ENCODE measurements at places on chromosomes 2 and 18.
A peak's percentile ranks its signal among the peaks of the same experiment; 100 is the strongest.

- no peak for DNase-seq
Observed at GRCh38 chr2:125701070-125701469, 954.9 kb upstream of the GYPC start.

- DNase-seq, result no peak
Observed at GRCh38 chr2:219676586-219676985, 49.2 kb downstream of the SLC4A3 start.

DNA sequence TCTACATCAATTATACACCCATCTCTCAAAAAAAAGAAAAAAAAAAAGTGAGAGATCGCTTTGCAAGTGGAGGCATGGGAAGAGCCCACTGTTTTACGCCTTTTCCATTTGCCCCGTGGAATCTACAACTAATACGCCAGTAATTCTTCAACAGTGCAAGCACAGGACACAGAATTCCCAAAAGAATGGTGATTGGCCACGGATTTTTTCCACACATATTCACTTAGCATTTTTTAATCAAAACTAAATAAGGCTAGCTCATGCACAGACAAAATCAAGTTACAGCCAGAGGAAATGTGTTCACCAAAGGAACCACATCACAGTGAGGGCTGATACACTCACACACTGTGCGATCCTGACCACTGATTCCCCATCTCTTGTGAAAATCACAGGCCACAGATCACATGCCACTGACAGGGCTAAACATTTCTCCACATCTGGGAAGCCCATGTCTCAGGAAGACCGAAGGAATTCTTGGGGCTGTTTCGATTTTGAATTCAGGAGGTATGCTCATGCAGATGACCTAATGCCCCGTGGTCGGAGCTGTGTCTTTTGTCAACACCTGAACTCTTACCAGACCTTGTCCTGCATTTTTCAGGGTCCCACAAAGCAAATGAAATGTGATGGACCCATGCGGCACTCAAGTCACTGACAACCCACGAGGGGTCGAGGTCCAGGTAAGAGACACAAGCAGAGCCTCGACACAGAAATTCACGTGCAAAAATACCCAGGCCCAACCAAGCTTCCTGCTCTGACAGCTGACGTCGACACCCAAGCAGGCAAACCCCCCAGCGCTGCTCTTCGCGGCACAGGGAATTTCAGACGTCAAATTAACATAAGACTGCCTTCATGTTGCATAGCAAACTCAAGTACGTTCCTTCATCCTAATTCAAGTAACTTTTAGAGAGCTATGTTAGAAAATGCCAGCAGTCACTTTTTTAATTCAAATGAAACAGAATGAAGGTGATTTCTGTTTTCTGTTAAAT is 69.6 kb downstream of the ZNF516 start:
- DNase-seq, result no peak

- no peak for DNase-seq
Observed at GRCh38 chr2:208179028-208179609, 10.7 kb downstream of the C2orf80 start.

GRCh38 chr2:71936076-71937030 is 211.3 kb downstream of the CYP26B1 start:
- DNase-seq, result no peak

DNA sequence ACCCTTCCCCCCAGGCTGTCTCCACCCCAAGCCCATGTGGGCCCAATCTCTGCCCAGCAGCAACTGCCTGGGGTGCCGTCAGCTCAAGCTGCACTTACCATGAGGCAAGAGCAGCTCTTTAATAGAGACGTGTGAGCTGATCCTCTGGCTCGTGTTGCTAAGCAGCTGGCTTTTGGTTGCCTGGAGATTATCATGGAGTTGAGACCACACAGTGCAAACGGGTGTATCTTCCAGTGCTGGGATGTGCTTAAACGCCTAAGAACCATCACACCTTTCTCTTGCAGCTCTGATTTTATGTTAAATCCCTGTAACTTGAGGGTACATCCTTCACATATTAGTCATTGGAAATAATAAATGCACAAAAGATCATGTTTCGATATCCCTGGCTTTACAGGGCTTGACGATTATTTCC is 271.1 kb downstream of the PRKCE start:
- no peak for DNase-seq

DNA sequence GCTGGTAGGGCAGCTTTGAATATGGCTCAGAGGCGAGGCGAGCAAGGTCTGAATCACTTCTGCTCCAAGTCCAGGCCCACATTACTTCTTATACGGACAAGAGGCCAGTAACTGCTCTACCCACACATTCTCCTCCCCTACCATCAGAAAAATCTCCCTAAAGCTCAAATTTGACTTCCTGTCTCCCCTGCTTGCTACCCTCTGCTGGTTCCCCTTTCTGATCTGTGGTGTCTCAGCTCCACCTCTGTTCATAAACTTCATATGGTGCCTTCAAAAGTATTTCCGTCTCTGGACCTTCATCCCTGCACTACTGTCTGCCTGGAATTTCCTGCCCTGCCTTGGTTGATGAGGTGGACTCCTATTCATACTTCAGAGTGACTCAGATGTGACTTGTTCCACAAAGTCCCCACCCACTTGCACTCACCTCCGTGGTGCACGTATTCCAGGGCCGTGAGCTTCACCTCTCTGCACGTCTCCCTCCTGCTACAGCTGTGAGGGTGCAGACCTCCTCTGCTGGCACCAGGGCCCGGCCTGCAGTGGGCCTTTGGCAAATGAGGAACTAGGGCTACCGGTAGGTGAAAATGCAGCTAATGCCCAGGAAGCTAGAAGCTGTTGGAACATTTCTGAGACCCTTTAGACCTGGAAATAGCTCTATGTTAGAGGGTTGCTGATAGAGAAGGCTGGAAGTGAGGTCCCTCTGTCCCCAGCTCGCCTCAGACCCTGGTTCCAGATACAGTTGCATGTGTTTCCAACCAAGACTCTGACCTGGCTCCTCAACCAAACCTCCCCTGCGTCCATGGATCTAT is 24.6 kb upstream of the KCMF1 start:
- DNase-seq, result peak; percentile 93

GRCh38 chr18:8854550-8854949 is 149.2 kb downstream of the MTCL1 start:
- DNase-seq, result no peak

GRCh38 chr2:241974851-241975592 is 105.5 kb downstream of the RTP5 start:
- no peak for DNase-seq

DNA sequence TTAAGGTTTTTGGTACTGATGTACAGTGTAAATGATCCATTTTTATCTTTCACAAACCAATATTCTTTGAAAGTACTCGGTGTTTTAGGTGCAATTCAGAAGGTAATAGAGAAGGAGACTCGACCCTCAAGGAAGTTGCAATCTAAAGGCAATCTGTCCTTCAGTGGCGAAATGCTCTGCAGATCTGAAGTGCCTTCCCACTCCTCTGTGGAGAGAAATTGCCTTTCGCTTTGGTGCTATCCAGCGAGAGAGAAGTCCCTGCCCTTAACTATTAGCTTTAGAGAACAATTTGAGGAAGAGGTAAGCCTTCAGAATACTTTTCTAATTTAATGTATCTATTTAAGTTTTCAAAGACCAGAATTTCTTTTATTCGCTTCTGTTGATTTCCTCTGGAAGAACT is 371.8 kb upstream of the FANCL start:
- no peak for DNase-seq

DNA sequence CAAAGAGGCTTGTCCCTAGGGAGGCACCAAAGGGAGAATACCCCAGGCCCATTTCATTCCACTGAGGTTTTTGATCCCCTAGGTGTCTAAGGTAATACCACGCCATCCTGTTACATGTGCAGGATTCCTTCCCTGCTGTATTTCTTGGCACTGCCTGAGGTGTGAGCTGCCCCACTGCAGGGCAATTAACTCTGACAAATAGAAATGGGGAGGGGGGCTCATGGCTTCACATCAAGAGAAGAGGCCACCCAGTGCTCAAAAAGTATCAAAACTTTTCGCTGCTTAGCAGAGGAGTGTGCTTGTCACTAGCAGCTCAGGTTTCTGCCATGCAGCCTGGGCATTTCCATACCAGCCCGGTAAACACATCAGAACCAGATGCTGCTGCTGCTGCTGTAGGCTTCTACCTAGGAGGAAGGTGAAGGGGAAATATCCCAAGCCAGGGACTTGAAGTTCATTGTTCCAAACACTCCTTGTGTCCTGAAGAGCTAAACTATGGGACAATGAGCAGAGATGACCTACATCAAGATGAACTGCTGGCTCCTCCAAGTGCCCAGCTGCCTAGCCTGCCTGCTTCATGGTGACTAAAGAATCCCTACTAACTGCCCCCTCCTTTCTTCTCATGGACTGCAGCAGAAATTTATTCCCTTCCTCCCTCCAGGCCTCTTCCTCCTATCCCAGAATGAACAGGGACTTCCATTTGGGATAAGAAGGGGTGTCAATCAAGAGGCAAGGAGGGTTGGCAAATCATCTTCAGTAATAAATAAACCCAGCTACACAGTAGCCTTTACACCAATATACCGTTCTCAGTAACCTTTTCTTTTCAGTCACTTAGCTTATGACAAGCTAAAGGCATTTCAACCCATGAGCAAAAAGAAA is 16.4 kb downstream of the POU3F3 start:
- no peak for DNase-seq

- DNase-seq, result no peak
Observed at GRCh38 chr2:19751631-19752030, 150.2 kb downstream of the TTC32 start.

- DNase-seq, result no peak
Observed at GRCh38 chr2:203185864-203186263, 53.0 kb upstream of the CYP20A1 start.

GRCh38 chr2:104056451-104056850 is 797.5 kb upstream of the POU3F3 start:
- no peak for DNase-seq

DNA sequence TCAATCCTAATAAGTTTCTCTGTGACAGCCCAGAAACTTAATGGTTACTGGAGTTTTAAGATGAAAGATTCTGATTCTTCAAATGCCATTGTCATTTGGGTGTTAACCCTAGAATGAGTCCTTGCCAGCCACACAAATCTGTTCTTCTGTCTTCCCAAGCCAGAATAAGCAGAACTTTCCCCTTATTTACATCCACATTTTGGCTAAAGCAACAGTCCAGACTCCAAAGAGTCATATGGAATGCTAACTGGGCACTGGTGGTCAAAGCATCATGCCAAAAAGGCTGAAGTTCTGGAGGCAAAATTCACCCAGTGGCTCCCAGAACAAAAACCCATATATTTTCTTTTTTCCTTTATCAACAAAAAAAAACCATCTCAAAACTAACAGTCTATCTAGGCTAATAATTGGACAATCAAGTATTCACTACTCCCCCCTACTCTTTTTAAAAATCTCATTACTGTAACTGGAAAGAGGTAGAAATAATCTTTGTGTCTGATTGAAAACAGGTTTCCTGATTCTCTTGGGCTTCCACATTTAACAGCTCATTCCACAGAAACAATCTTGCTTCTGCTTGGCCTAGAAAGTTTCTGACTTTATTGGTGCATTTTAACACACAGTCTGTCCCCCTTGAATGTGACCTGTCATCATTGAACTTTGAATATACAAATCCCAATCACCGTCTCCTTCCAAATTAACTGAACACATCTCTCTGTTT is 89.6 kb upstream of the SETBP1 start:
- DNase-seq, result no peak

DNA sequence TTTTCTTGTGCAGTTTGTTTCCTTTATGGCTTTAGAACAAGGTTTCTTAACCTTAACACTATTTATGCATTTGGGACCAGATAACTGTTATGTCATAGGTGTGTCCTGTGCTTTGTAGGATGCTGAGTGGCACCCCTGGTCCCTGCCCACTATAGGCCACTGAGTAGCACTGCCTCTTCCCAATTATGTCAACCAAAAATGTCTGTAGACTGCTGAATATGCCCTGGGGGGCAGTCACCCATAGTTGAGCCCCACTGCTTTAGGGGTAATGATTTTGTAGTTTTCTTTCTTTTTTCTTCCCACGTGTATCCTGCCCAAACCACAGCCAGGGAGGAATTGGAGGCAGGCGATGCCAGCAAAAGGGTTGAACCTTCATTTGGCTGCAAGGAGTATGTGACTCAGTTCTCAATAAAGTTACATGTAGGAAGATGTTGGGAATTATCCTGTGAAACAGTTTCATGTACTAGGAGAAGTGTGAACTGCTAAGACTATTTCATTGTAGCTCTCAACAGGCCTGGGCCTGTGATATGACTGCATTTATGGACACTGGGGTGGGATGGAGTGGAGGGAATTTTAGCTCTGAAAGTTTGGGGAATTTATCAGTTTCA is 65.7 kb downstream of the FMNL2 start:
- no peak for DNase-seq

DNA sequence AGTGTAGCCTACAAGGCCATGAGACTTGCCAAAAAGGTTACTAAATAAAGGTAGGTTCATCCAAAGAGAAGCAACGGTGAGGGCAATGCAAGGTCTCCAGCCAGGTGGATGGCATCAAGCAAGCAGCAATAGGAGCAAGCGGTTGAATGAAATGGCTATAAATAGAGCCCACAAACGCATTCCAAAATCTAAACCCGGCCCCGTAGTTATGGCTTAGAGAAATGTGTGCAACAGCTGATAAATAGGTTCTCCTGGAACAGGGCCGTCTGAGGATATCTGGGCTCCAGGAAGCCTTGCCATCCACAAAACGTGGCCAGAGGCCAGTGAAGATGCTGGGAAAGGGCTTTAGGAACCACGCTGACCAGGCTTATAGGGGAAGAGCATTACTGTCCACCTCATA is 146.1 kb upstream of the PID1 start:
- no peak for DNase-seq

- no peak for DNase-seq
Observed at GRCh38 chr2:201858281-201859184, 52.2 kb downstream of the CDK15 start.

- no peak for DNase-seq
Observed at GRCh38 chr2:7309582-7309981, 392.4 kb downstream of the RNF144A start.

GRCh38 chr18:32081881-32082280 is 9.8 kb upstream of the RNF138 start:
- no peak for DNase-seq

DNA sequence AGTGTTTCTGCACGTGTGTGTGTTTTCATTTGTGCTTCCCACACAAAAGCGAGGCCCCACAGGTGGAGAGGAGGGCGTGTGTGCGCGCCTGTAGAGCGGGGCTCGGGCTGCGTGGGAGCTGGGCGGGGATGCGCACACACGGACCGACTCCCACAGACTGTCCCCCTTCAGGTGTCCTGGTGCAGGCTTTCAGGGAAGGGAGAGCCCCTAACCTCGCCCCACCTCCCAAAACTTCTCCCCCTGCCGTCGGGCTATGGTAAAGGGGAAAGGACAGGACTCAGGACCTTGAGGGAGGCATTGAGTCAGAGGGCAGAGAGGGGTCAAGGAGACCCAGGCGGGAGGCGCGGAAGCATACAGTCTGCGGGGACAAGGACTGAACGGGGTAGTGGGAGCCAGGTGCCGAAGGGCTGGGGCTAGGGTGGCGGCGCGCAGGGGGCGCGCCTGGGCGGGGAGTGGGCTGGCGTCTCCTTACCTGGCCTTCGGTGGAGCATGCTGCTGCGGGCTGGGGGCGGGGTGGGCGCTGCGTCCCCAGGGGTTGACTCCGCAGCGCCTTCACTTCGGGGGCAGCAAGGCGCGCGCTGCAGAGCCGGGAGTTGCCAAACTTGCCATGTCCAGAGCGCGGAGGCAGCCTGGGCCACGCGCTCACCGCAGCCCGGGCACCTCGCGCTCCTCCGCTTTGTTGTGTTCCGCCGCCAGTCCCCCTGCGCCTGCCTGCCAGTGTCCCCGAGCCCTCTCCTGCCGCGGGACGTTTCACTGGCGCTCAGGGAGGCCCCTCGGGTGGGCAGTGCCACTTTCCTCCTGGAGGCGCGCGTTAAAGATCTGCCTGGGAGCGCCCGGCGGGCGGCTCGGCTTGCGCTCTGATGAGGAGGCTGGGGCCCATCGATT is 302.0 kb downstream of the NCKAP5 start:
- peak; percentile 62 for DNase-seq

Data from ACHN (cell line).